ENCODE measurements at places on chromosomes 5 and 9. TPM values are rescaled to one million over a fixed set of nuclear protein-coding genes. Genes with fewer than 3 reads are reported as not detected.

The ANXA2R gene
- total RNA-seq = not detected

The CDK5RAP2 gene
- 103 TPM for total RNA-seq

DNA sequence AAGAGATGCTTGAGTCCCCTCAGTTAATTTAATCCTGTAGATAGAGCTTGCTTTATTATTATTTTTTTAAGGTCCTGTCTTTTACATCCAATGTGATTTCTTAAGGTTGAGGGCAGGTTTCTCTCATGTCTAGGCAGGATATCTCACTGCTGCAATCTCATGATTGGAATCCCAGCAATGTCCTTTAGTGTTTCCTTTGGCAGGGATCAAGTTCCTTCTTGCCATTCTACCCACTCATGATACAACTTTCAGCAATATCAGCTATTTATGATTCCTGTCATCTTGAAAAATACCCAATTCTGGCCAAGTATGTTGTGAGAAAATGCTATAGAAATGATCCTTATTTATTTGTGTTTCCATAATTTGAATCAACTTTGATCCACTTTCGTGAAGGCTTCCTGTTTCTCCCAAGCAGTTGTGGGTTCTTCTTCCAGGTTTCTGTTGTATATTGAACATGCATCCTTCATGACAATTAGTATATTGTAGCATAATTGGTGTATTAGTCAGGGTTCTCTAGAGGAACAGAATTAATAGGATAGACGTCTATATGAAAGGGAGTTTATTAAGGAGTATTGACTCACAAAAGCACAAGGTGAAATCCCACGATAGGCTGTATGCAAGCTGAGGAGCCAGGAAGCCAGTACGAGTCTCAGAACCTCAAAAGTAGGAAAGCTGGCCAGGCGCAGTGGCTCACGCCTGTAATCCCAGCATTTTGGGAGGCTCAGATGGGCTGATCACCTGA is 18.4 kb upstream of the VPS13A start:
- no peak for DNase-seq

DNA sequence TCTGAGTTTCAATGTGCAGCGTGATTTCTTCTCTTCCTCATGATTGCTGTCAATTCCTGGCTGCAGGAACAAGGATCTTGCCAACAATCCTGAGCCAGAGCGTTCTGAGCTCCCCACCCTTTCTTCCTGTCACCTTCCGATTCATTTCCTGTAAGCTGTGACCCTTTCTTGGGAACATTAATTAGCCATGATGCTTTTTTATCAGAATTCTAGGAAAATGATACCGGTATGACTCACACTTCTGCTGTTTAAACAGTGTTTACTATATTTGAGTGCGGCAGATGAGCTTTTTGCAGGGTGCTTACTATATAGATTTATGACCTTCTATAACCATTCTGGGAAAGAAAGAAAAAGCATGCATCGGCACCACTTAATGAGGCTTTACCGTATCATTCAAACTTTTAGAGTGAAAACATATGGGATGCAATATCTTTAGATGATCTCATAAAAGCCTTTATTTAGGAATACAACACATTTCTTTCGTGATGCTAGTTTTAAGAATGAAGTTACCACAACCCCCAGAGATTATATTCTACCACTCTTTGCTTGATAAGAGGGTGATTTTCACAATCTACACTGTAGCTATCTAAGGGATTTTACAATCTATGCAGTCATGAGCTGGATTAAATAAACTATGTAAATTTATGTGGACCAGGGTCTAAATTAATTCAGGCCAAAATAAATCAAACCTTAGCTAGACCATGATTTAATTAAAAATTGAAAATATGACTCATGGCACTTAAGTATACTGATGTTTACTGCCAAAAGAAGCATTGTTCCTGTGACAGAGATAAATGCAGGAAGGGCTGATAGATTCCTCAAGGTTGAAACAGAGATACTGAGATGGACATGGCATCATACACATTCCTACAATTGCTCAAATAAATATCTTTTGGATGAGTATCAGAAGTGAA is 38.0 kb upstream of the OSMR start:
- DNase-seq = peak; percentile 28

The KIF4B gene
- total RNA-seq = not detected

DNA sequence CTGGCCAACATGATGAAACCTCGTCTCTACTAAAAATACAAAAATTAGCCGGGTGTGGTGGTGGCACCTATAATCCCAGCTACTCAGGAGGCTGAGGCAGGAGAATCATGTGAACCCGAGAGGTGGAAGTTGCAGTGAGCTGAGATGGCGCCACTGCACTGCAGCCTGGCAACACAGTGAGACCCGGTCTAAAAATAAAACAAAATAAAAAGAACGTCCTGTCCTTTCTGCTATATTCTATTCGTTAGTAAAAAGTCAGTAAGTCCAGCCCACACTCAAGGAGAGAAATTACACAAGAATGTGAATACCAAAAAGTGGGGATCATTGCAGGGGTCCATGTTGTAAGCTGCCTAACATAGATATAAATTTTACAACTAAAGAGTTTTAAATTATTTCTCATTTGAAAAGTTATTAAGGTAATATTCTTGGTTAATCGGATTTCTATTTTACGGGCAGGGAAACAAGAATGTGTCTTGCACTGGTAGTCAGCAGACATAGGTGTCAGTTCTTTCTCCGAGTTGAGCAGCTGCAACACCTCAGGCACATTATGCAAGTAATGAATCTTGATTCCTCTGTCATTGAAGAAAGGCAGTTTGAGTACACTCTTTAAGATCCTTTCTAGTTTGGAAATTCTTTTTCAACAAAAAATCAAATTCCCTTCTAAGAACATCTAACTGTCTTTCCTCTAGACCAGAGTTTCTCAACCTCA is 24.5 kb downstream of the NMUR2 start:
- DNase-seq = no peak

The CDH12 gene
- not detected for total RNA-seq

The IL9 gene
- total RNA-seq = not detected

The PTBP3 gene
- 33.2 TPM for total RNA-seq

The SLC6A18 gene
- not detected for total RNA-seq

- no peak for DNase-seq
Observed at GRCh38 chr9:32347571-32347970, 36.9 kb upstream of the ACO1 start.

GRCh38 chr5:135705941-135706466 is 127.2 kb upstream of the CXCL14 start:
- no peak for DNase-seq

The SPOCK1 gene
- total RNA-seq = 22.4 TPM

DNA sequence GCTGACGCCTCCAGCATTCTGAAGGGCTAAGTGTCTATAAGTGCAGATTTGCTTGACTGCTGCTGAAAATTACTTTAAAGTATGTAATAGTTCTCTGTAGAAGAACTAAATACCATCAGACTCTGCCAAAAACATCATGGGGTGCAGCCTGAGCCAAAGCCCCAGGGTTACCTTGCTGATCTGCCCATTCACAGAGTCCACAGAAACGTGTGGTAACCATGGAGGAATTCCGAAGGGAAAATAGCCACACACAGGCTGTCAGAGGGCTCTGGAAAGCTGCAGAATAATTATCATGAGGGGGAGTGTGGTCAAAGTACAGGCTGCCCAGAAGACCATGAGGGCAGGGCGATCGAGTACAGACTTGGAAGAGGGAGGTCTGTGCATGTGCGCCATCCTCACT is 36.4 kb downstream of the RETREG1 start:
- no peak for DNase-seq

DNA sequence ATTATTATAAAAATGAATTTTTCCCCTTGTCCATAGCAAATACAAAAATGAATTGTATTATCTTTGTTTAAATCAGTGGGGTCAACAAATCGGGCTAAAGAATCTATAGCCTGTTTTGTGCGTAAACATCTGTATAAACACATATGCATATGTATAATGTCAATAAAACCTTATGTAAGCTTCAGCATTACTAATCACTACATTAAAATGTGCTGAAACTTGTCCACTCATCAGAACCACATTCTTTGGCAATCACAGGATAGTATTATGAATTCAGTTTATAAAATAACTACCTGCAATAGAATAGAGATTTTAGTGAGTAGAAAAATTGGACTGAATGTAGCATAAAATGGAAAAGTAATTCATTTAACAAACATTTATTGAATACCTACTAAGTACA is 30.6 kb downstream of the RGMB start:
- DNase-seq = no peak

GRCh38 chr5:98796197-98796972 is 22.9 kb downstream of the RGMB start:
- DNase-seq = peak; percentile 44

The LVRN gene
- not detected for total RNA-seq

GRCh38 chr5:152551061-152551460 is 146.0 kb upstream of the NMUR2 start:
- no peak for DNase-seq

The GALNT12 gene
- 75.9 TPM for total RNA-seq

GRCh38 chr9:83133316-83133715 is 70.4 kb upstream of the RASEF start:
- DNase-seq = no peak

The ACTBL2 gene
- total RNA-seq = 1.0 TPM

GRCh38 chr5:179769796-179770195 is 24.0 kb upstream of the LTC4S start:
- DNase-seq = no peak

- no peak for DNase-seq
Observed at GRCh38 chr5:75363111-75363510, 26.1 kb downstream of the HMGCR start.

- no peak for DNase-seq
Observed at GRCh38 chr9:22142671-22143070, 133.6 kb upstream of the CDKN2B start.

The FOXD4L4 gene
- total RNA-seq = not detected

- no peak for DNase-seq
Observed at GRCh38 chr9:128389395-128390149, 18.4 kb downstream of the URM1 start.
